ENCODE measurements at places on chromosomes 13 and 19.

- DNase-seq, result peak; percentile 7
Observed at GRCh38 chr19:41997121-41997850, 3.3 kb upstream of the ATP1A3 start.

- DNase-seq, result no peak
Observed at GRCh38 chr19:4310247-4311121, 6.1 kb downstream of the FSD1 start.

DNA sequence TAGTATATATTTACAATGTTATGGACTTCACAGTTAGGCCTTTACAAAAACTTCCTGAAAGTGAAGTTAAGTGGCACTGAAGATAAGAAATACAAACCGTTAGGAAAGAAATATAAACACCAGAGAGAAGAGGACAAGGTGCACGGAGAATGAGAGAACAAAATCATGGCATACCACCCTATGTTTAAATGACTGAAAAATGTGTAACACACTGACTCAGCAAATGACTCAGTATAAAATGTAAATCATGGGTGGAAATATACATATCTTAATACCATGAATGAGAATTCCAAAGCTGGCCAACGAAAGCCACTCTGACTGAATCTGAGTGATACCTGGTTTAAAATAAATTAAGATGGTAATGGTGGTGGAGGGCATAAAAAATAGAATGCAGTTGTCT, 260.8 kb downstream of the DNAJC15 start:
- no peak for DNase-seq

DNA sequence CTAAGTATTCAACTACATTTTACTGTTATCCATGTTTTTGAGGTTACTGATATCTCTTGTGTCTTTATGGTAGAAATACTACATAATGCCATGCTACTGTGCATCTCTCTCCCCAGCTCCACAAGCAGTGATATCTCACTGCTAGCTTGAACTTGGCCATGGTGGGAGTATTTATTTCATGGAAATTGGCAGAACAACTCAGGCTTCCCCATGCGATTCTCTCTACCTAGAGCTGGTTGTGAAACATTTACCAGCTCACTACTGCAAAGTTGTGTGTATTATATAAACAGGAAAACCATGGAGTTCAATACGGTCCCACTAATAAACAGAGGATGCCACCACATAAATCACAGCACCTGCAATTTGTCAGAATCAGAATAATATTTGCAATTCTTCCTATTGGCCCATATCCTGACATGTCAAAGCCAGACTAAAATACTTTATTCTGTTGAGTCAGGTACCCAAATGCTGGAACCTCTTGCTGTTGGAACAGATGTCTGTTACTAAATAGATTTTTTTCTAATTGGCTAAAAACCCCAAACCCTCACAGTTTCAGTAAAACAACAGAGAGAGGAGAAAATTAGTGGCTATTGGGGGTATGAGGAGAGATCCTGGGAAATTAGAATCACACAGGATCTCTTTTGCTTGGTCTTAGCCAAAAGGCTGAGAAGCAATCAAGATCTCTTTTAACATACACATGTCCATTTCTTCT, 91.4 kb upstream of the SLC10A2 start:
- DNase-seq, result no peak

DNA sequence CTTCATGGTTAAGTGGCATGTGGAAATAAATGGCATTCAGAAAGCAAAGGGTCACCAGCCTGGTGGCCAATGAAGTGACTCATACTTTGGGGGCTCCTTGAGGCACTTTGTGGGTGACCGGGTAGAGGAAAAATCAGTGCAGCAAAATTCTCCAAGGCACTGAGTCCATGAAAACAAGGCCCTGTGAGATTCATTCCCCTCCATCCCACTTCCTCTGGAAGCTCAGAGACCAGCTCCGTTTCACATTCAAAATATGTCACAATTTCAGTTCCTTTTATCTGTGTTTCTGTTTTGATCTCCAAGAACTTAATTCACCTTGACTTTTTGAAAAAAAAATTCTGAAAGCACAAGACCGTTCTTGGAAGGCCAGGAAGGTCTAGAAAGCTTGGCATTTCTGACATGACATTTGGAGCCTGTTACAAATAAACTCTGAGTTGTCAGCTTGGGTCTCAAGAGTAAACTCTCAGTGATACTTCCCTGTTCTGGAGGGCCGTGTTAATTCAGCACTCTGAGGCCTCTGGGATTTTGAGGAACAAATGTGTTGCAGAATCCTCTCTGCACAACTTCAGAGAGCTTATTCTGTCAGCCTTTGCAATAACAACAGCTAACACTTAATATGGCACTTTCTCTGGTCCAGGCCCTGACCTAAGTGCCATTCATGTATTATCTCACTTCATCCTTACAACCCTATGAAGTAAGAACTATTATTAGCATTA, 6.8 kb downstream of the CYSLTR2 start:
- no peak for DNase-seq

DNA sequence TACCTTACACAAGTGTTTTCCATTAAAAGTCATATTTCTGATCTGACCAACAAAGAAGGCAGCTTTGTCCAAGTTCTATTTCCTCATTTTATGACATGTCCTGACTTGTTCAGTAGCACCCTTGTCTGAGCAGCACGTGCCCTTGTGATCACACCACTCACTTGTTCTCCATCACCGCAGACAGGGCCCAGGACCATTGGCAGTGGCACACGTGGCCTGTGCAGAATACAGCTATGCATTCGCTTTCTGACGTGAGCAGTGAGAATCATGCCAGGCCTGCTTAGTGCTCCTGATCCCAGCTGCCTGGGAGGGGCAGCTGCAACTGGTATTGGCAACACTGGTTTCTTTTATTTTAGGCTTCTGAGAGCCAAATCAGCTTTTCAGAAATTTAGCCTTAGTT, 134.2 kb downstream of the FRY start:
- no peak for DNase-seq

- DNase-seq, result peak; percentile 51
Observed at GRCh38 chr19:35462476-35462953, 14.5 kb downstream of the FFAR2 start.

DNA sequence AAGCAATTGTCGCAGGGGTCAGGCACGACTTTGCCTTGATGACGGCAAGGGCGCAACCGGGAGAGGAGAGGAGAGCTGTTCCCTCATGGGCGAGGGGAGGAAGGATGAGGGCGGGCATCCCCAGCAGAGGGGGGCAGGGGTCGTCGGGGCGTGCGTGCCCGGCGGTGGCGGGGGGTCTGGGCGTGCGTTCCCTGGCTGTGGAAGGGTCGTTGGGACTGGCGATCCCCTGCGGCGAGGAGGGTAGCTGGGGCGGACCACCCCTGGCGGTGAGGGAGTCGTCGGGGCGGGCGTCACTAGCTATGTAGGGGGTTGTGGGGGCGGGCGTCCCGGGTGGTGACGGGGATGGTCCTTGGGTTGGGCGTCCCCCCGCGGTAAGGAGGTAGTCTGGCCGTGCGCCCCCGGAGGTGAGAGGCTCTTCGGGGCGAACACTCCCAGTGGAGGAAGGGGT, 1.7 kb downstream of the COMP start:
- no peak for DNase-seq

GRCh38 chr13:92137520-92137919, 739.1 kb downstream of the GPC5 start:
- no peak for DNase-seq
